ENCODE measurements at places on chromosomes 4 and X.
A peak's percentile ranks its signal among the peaks of the same experiment; 100 is the strongest.

DNA sequence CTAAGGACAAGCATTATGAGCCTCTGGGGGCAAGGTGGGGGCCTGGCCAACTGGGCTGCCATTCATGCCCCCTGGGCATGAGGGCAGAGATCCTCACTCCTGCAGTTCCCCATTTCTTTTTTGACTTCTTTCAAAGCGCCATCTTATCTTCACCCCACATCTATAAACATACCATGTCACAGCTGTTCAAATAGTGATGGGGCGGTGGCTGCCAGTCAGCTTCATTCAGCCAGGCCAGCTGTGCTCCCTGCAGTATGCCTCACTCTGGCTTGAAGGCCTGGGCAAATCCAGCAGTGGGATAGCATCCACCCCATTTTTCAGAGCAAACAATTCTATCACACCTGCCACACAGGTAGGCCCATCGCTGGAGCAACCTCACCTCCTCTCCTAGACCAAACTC, 85.5 kb downstream of the NHSL2 start:
- no peak for DNase-seq

- DNase-seq: no peak
These were observed 72.0 kb upstream of the INTU start for GRCh38 chr4:127560755-127561154.

- no peak for DNase-seq
These were observed 19.3 kb upstream of the SH3TC1 start for GRCh38 chr4:8179771-8180170.

DNA sequence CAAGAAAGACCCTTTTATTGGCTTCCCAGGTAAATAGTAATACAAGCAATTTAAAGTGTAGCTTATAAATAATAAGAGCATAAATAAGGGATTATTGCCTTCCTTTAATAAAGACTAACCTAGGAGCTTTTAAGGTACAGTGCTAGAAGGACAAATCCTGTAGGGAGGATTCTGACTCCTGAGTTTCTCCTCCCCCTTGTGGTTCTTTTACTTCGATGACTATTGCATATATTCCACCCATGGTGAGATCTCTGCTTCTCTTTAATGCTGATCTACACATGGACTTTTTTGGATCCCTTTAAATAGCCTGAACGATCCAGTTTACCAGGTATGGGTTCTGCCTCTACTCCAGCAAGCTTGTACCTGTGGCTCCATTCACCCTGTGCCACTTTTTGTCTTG, 2.5 kb downstream of the GALNT7 start:
- no peak for DNase-seq

DNA sequence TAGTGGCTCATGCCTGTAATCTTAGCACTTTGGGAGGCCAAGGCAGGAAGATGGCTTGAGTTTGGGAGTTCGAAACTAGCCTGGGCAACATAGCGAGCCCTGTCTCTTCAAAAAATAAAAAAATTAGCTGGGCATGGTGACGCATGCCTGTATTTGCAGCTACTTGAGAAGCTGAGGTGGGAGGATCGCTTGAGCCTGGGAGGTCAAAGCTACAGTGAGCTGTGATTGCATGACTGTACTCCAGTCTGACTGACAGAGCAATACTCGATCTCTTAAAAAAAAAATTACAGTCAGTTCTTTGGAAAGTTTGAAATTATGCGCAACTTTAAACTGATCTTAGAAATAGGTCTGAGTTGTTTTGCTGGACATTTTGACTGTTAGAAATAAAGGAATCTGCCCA, 55.8 kb downstream of the DOCK11 start:
- no peak for DNase-seq

DNA sequence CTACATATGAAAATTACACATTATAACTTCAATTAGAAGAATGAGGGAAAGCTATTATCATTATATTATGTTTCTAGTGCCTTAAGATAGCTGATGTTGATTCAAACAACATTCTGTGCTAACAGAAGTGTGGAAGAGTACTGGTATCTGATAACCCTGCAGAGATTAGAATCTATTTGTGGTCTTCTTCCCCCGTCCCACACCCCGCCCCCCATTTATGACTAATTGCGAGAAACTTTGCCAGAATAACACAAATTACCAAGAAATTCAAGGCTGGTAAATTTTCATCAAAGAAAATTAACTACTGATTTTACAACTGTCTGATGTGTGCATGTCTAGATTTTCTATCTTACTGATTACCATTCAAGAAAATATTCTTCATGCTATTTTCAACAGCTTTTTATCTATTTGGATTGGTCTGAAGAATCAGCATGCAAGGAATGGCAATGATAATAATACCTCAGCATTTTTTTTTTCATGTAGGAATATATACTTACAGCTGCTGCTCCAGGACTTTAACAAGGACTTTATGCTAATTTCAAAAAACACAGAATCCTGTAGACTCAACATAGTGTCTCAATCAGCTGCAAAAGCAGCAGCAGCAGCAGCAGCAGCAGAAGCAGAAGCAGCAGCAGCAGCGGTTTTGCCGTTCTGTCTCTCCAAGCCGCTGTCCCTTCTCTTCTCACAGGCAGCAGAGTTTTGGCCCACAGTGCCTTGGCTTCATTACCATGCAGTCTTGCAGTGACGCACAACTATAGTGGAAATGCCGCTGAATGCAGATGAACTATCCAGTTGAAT, 126.7 kb downstream of the FRYL start:
- DNase-seq: no peak

DNA sequence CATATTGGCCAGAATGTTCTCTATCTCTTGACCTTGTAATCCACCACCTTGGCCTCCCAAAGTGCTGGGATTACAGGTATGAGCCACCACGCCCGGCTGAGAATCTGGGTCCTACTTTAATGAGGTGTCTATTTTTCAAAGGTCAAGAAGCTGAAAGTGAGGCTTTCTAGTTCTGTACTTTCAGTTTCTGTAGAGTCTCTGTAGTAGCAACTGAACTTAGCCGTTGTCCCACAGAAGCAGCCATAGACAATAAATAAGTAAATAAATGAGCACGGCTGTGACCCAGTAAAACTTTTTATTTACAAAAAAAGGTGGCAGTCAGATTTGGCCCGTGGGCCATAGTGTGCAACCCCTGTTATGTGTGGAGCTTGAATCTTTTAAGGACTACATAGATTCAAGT, 92.0 kb downstream of the FNIP2 start:
- no peak for DNase-seq

GRCh38 chrX:38220024-38220414, 652 bp downstream of the SRPX start:
- DNase-seq: peak; percentile 46

DNA sequence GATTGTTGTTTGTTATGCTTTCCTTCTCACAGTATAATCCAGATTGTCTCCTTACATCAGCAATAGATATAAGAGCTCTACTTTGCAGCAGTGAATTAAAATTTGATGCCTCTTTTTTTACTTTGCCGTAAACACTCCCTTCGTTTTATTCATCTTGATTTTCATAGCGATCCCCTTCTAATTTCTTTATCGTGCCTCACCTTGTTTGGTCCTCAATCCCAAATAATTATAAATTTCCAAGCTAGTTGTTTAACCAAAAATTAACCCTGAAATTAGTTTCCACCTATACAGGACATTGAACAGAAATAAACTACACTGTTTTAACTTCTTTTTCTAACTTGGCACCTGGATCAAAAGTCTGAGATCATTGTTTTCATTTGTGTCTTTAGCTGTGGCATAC, 35.1 kb upstream of the GRID2 start:
- no peak for DNase-seq

- no peak for DNase-seq
These were observed 123.2 kb upstream of the FAM9C start for GRCh38 chrX:13167481-13168231.

GRCh38 chr4:88819818-88820697, 122.4 kb upstream of the NAP1L5 start:
- no peak for DNase-seq

GRCh38 chrX:41449131-41449530, 2.0 kb downstream of the NYX start:
- no peak for DNase-seq

- DNase-seq: no peak
These were observed 102.6 kb upstream of the C1GALT1C1 start for GRCh38 chrX:120732461-120732860.

GRCh38 chrX:53279296-53280237, 1.8 kb downstream of the IQSEC2 start:
- peak; percentile 20 for DNase-seq

DNA sequence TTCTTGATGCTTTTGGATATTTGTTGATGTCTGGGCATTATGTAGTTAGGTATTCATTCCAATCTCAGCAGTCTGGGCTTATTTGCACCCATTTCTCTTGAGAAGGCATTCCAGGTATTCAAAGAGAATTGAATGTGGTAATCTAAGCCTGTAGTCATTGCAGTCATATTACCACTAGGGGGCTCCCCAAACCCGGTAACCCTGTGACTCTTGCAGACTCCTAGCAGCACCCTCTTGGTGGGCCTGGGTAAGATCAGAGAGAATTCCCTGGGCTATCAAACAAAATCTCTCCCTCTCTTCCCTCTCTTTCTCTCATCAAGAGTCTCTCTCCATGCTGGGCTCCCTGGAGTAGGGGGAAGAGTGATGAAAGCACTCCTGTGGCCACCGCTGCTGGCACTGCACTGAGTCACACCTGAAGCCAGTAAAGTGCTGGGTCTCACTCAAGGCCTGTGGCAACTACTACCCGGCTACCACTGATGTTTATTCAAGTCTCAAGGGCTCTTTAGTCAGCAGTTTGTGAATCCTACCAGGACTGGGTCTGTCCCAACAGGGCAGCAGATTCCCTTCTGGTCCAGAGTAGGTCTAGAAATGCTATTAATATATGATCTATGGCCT, 187.7 kb upstream of the NUDT10 start:
- DNase-seq: no peak

GRCh38 chr4:15851969-15852368, 73.8 kb downstream of the CD38 start:
- DNase-seq: no peak

GRCh38 chr4:84648863-84649647, 66.1 kb downstream of the CDS1 start:
- DNase-seq: no peak

- no peak for DNase-seq
These were observed 118.8 kb downstream of the SMIM20 start for GRCh38 chr4:26032630-26033317.

- no peak for DNase-seq
These were observed 20.6 kb downstream of the GABRQ start for GRCh38 chrX:152658302-152658701.

DNA sequence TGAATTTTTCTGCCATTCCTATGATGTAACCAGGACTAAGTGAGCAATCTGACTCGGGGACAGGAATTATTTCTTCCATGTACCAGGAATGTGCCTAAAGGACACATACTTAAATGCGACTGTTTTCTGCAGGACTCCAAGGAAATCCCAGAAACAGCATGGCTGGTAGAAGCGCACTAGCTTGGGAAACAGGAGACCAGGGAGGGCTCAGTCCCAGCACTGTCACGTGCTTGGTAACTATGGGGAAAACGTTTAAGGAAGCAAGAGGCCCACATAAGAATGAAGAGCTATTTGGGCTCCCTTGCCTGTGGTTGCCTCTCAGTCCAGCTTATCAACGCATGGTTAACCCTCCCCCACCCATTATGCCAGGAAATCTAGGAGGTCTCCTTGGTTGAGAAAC, 19.6 kb downstream of the MPP1 start:
- DNase-seq: no peak

- DNase-seq: no peak
These were observed 67.5 kb downstream of the PPEF2 start for GRCh38 chr4:75834772-75835154.

- DNase-seq: no peak
These were observed 10.8 kb upstream of the LDB2 start for GRCh38 chr4:16909281-16909680.

- peak; percentile 37 for DNase-seq
These were observed 20.1 kb upstream of the ARAF start for GRCh38 chrX:47540754-47541538.

GRCh38 chrX:10177601-10178000, 20.8 kb downstream of the CLCN4 start:
- DNase-seq: no peak

GRCh38 chr4:40482985-40483647, 146.5 kb downstream of the RBM47 start:
- DNase-seq: no peak

GRCh38 chr4:10097906-10098779, 18.5 kb downstream of the WDR1 start:
- DNase-seq: no peak

DNA sequence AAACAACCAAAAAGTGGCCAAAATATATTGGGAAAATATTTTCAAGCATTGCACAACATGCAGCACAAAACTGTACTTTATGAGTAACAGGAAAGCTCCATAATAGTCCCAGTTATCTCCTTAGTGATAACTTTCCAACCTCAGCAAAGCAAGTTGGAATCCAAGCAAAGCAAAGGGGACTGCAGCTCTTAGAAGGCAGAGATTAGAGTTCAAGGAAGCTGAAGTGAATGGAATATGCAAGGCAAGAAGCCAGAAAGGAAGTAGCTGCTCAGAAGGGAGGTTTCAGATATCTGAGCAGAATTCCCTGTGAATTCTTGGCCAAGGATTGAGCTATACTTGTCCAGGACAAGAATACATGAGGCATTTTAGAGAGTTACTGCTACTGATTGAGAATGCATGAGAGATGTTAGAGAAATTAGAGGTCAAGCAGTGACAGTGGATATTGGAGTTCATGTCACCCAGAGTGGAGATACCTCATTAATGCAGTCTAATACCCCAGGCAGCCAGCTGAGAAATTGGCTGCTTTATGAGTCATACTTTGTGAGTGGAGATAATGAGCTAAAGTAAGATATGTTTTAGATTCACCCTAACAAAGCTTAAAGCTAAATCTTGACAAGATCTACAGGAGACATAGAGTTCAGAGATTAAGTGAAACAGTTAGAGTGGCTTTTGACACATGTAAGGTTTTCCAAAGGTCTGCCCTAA, 102.8 kb downstream of the INPP4B start:
- no peak for DNase-seq

DNA sequence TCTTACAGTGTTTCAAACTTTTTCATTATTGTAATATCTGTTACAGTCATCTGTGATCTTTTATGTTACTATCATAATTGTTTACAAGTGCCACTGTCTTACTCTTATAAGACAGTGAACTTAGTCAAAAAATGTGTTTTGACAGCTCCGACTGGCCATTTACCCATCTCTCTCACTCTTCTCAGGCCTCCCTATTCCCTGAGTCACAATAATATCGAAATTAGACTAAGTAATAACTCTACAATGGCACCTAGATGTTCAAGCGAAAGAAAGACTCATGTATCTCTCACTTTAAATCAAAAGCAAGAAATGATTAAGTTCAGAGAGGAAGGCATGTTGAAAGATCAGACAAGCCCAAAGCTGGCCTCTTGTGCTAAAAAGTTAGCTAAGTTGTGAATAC, 184.2 kb downstream of the CDS1 start:
- no peak for DNase-seq

DNA sequence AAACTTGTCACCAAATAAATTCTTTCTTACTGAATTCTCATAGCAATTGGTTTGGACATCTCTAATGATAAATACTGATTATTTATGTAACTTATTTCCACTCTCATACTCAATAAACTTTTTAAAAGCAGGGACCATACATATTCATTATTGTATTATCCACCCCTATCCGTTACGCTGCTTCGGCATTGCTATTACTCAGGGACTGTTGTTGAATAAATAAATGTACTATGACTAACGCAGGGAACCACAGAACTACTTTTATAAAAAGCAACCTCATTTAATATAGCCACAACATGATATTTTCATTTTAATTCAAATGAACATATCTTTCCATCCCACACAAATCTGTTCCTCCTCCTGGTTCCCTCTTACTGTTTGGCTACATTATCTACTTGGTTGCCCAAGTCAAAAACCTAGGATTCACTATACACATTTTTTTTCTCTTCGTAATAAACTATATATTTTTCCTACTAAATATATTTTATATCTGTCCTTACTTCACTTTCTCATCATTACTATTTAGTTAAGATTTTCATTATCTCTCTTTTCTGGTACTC, 14.9 kb upstream of the ANKRD50 start:
- DNase-seq: no peak

All from NCI-H1930 (cell line).